ENCODE measurements at places on chromosomes 6 and 20.

GRCh38 chr6:126767711-126768110 lies 350.8 kb upstream of the RSPO3 start:
- no peak for DNase-seq

DNA sequence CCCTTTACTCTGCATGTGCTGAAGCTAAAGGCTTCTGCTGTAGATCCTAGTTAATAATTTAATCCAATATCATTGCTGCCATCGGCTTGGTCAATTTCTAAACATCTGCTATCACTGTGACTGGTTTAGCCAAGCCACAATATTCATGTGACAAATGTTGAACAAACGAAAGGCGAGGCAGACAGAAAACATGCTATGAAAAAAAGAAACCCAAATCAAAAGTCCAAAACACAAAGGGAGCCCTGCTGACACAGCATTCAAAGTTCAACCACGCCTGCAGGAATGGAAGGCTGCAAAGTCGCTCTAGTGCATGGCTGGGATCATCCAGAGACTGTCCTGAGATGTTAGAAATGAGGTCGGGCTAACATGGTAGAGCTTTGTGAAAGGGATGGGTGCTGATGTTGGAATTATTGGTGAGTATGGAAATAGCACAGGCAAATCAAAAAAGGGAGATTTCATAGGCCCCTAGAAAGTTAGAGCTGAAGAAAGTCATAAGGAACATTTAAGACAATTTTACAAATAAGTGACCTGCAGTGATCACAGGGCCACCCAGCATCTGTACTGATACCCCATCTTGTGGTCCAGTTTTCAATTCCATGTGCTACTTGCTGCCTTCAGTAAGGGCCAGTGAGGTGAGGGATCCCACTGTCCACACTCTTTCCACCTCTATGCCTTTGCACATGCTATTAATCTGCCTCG lies 8.8 kb upstream of the NHSL1 start:
- DNase-seq: no peak

DNA sequence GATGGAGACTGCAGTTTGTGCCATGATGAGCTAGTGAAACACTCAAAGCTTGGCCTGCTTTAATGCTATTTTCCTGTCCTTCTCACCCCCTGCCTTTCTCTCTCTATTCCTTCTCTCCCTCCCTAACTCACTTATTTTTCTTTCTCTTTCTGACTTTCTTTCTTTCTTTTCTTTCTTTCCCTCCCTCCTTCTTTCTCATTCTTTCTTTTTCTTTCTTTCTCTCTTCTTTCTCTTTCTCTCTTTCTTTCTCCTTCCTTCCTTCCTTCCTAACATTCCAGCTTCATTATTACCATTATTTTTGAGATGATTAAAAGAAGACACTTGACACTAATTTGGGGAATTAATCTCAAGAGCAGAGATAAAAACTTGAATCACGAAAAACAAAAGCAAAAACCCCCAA lies 39.5 kb upstream of the SLC22A23 start:
- no peak for DNase-seq

DNA sequence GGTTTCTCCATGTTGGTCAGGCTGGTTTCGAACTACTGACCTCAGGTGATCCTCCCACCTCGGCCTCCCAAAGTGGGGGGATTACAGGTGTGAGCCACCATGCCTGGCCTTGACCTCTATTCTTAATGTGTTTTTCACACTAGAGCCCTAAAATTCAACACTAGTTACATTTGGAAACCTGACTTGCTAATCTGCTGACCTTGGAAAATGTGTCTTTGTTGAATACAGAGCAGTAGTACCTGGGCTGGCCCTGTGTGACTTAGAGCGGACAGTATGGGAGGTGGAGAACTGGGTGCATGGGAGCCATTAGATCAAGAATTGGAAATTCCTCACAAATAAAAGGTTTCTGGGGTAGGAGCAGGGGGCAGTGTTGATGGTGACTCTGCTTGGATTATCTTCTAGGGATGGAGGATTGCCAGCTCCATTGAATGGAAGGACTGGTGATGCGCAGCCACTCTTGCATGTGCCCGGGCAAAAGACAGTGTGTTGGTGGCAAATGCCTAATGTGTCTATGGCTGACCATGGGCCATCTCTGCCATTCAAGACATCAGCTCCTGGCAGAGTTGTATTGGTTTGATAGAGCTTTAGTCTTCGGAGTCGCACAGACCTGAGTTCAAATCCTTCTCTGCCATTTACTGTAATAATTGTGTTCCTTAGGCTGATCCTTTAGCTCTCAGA lies 53.4 kb downstream of the RALY start:
- no peak for DNase-seq

GRCh38 chr6:15087186-15087589 lies 158.7 kb upstream of the JARID2 start:
- DNase-seq: no peak

- DNase-seq: no peak
Observed at GRCh38 chr6:157908369-157909281, 73.0 kb upstream of the SYNJ2 start.

DNA sequence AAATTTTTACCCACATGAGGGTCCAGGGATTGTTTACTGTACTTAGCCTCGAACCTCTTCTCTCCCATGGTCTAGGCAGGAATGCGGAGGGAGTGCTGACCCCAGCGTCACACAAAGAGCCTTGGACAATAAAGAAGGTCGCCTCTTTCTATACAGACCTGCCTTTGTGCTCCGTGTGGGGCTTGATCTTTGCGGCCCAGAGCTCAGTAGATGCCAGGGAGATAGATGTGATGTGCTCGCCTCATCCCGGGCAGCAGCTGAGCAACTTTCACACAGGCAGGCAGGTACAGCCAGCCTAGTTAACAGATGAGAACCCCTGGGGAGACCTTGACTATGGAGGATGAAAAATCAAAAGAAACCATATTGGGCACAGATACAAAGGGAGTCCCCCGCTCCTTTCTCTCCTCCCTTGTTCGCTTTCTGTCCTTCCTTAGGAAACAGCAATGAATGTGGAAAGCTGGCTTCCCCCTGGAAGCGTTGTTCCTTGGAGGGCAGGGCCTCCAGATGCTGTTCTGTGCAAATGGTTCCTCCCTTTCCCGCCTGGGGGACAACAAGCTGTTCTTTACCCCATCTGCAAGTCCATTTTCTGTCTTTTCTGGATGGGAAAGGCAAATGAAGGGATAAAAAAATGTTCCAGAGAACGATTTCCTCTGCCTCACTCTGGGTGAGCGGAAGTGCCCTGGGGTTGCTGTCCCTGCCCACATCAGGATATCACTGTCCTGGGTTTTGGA lies 128.3 kb downstream of the OLIG3 start:
- DNase-seq: no peak

- peak; percentile 58 for DNase-seq
Observed at GRCh38 chr6:44010411-44011349, 116.6 kb downstream of the MRPL14 start.

- DNase-seq: no peak
Observed at GRCh38 chr20:31870726-31871617, 538 bp downstream of the TTLL9 start.

GRCh38 chr6:148435386-148435785 lies 92.7 kb downstream of the SASH1 start:
- DNase-seq: no peak
